ENCODE measurements at places on chromosomes 7 and 10.

GRCh38 chr7:85498031-85498430 is 311.2 kb upstream of the SEMA3D start:
- DNase-seq: no peak

DNA sequence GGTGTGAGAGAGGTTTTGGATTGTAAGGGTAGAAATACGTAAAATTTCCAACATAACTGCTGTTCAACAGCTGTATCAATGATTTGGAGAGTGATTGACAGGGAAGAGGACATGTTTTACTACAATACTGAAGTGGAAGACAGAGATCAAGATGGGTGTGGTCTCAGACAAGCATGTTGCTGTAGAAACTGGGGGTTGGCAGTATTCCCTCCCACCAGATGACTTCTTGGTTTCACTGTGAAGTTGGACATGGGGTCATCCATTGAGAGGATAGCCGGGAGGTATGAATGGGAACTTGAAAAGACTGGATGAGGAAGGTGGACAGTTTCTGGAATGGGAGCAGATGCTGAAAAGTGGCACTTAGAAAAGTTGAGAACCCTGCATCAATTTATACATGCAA is 95.3 kb upstream of the HDAC9 start:
- no peak for DNase-seq

GRCh38 chr10:102072673-102073527 is 7.8 kb downstream of the HPS6 start:
- peak; percentile 66 for DNase-seq

- DNase-seq: no peak
These were observed 162.6 kb downstream of the SH2D4B start for GRCh38 chr10:80700252-80700651.

DNA sequence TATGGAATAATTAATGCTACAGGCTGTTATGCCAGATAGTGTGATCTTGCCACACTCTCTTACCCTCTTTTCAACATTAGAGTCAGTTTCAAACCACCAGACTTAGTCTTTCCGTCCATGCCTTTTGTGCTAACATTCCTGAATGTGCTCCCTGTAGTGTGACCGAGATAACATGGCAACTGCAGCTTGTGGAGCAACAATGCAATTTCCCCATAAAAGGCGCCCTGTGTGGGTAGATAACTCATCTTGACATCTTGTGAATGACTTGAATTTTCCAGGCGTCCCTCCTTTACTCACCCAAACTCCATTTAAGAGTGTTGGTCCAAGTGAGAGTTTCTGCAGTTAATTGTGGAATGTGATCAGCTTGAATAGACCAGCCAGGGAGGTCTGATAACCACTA is 99.6 kb downstream of the DNAH11 start:
- no peak for DNase-seq

GRCh38 chr10:61701706-61702105 is 39.0 kb downstream of the CABCOCO1 start:
- DNase-seq: no peak

GRCh38 chr7:66921396-66921917 is 432 bp downstream of the TMEM248 start:
- DNase-seq: no peak

DNA sequence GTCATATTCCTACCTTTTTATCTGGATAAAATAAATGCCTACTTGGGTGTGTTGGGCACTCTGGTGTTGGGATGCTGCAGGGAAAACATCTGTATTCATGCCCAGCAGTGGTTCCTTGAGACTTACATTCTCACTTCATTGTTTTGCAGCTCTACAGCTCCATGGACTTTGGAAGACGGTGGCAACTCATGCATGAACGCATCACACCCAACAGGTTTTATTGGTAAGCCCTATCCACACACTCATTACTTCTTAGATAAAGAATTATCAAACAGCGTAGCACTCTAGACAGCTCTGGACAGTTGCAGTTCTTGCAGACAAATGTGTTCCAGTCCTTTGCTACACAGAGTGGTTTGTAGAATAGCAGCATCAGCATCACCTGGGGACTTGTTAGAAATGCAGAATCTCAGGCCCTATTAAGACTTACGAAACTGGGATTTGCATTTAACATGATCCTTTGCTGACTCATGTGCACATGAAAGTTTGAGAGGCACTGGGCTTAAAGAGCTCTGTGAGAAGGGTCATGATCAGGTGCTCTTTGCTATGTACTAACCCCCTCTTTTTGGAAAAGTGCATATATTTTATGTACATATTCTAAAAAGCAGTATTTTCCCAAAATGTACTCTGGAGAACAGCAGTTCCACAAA is 401.9 kb downstream of the SORCS3 start:
- no peak for DNase-seq

DNA sequence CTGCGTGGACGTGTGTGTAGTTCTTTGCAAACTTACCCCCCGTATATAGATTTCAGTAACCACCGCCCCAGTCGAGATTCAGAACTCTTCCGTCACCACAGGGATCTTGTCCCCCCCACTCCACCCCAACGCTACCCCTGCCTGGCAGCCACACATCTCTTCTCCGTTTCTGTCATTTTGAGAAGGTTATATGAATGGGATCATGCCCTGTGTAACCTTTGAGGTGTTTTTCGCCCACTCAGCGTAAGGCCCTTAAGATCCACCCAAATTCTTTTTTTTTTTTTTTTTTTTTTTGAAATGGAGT is 83.4 kb downstream of the ELFN1 start:
- DNase-seq: no peak

DNA sequence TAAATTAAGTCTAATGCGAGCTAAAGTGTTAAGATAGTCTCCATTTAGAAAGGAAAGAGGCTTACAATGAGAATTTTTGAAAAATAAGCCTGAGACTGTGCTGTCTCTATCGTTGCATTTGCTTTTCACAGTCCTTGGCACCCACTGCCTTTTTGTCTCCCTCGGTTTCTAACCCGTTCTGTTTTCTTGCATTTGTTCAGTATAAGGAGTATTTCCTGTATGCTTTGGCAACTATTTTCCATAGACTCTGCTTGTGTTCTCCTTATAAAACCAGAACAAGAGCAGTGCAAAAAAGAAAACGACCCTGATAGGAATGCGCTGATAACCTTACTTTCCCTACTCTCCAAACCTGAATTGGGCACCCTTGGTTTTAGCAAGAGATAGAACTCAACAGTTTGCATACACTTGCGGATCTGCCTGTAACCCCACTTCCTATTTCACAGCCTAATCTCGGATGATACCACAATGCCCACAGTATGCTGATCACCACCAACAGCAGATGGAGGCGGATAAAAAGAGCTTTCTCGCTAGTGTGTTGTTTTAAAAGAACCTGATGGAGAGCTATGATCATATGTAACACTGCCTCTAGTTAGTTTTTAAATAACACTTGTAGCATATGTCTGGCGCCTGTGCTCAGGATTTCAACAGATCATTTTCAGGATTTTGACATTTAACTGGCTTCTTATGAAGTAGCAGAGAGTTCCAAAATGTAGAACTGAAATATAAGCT is 1.6 kb upstream of the ARHGAP12 start:
- DNase-seq: peak; percentile 17

DNA sequence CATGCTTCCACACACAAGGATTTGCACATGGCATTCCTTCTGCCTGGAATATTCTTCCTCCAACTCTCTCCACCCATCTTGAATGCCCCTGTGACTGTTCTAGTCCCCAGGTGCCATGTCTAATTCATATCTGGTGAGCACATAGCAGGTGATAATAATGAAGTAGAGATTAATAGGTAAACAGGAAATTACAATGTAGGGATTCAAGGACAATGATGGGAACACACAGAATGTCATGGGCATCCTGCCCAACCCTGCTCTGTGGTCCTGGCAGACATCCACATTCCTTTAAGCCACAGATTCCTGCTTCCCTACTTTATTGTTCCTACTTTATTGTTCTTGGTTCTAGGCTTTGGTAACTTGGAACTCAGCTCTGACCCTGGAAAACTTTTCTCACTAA is 115.8 kb downstream of the THSD7A start:
- no peak for DNase-seq

GRCh38 chr10:78599122-78599853 is 469.5 kb upstream of the ZMIZ1 start:
- DNase-seq: no peak

- peak; percentile 69 for DNase-seq
These were observed 88.3 kb downstream of the CABCOCO1 start for GRCh38 chr10:61750943-61751471.

- DNase-seq: no peak
These were observed 68.3 kb downstream of the NAMPT start for GRCh38 chr7:106216517-106216922.

DNA sequence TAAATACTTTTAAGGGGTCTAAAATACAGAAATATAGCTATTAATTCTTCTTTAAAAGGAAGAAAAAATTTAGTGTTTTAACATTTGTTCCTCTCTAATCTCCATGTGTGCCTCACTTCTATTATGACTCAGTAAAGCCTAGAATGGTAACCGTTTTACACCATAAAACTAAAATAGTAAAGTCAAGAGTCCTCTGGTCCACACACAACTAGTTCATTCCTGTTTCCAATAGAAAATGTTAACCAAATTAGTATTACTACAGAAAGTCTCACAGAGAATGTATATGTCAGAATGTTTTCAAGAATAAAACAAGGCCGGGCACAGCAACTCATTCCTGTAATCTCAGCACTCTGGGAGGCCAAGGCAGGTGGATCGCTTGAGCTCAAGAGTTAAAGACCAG is 55.8 kb downstream of the CNOT4 start:
- DNase-seq: no peak

- DNase-seq: no peak
These were observed 96.5 kb upstream of the MACROH2A2 start for GRCh38 chr10:69955897-69956740.

DNA sequence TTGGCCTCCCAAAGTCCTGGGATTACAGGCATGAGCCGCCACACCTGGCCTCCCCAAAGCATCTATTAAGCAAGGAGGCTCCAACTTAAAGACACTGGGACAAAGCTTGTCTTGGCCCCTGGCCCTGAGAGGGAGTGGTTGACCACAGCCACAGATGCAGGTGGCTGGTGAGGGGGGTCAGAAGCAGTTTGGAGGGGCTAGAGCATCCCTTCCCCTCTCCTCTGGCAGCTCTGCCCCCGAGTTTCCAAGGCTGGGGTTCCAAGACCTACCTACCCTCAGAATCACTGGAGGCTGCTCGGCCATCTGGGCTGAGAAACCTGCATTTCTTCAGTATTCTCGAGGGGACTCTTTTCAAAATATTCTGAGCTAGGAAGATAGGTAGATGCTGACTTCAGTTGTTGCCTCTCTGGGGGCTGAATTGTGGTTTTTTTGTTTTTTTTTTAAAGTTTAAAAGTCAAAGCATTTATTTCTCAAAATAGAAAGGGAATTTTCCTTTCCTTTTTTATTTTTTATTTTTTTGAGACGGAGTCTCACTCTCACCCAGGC is 32.6 kb downstream of the DDIT4 start:
- DNase-seq: no peak
